Hepatocyte (in vitro differentiated cells): ENCODE measurements at places on chromosomes 3 and 15.

- DNase-seq = no peak
Measured at GRCh38 chr15:89187301-89187985, 33.9 kb downstream of the RLBP1 start.

DNA sequence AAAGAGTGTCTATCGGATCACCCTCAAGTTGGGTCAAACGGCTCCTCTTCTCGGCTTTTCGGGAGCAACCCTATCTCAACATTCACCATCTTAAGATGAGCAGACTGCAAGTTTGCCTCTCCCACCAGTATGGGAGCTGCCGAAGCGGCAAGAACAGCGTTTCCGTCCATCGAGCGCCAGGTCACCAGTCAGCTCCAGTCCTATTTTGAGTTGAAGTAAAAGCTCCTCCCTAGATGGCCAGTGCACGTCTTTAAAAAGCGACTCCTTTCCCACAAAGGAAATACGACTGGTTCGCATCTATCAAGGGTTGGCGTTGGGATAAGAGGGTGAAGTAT, 369 bp upstream of the U2SURP start:
- no peak for DNase-seq

DNA sequence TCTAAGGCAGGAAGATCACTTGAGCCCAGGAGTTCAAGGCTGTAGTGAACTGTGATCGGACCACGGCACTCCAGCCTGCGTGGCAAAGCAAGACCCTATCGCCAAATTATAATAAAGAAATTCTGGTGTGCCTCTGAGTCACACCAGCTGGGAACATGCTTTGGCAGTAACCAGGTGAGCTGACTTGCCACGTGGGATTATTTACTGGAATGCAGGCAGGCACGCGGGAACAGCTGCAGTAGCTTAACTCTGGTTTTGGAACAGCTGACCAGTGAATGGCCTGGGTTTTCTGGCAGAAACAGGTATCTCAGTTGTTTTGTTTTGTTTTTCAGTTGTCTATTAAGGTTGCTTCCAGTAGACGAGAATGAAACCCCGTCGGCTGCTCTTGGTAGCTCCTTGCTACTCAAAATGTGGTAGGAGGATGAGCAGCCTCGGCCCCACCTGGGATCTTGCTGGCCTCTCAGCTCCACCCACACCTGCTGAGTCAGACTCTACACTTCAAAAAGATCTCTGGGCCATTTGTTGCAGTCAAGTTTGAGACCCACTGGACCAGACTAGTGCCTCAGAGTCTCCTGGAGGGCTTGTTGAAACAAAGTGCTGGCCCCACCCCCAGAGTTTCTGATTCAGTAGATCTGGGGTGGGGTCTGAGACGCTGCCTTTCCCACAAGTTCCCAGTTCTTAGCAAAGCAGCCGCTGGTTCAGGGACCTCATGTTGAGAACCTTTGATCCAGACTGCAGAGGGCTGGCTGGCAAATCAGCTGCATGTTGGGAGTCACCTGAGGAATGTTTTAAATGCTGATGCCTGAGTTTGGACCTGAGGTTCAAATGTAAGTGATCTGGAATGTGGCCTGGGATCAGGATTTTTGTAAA, 26.6 kb downstream of the IDH2 start:
- peak; percentile 66 for DNase-seq

DNA sequence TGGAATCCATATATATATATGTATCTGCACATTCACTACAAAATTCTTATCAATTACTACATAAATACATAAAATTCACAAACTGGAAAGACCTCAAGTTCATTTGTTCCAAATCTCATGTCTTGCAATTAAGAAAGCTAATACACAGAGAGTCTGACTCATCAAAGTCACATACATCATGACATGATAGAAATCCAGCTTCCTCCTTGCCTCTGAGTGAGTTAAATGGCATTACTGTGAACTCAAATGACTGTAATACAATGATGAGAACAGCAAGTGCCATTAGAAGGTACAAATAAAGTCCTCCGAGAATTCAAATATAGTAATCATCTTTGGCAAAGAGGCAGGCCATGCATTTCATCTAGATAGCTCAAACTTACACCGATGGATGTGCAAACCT, 55.1 kb upstream of the AGTR1 start:
- DNase-seq = no peak

DNA sequence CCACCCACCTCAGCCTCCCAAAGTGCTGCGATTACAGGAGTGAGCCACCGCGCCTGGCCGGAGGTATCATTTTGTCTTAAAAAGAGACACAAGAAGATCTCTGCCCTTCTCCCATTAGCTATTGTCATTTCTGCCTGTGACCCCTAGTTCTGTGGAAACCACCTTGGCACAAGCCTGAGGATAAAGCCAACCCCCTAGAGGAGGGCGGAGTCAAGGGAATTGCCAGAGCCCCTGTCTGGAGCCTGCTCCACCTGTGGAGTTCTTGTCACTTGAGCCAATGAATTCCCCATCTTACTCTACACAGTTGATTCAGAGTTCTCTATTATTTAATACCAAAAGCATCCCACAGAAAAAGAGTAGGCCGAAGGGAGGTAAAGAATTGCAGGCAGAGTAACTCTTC, 34.9 kb upstream of the KLHL6 start:
- DNase-seq = no peak

- DNase-seq = no peak
Measured at GRCh38 chr15:101452572-101452971, 36.9 kb downstream of the PCSK6 start.

GRCh38 chr3:108090049-108090700, 656 bp downstream of the CD47 start:
- DNase-seq = peak; percentile 28

GRCh38 chr3:21062831-21063294, 688.1 kb downstream of the ZNF385D start:
- DNase-seq = no peak

GRCh38 chr3:119550192-119550910, 9.1 kb downstream of the CD80 start:
- DNase-seq = no peak

DNA sequence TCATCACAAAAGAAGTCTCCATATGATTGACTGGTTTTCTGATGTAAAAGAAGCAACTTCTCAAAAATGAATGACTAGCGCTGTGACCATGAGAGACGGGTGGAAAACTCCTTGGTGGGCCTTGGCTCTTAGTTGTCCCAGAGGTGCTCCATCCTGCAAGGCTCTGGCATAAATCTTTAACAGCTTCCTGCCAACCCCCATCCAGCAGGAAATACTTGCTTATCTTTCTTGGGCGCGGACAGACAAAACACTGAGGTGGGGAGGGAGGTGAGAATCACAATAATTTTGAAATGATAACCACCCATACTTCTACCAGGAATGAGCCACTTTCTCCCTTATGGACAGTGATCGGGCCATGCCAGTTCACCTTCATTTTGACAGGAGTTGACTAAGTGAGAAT, 128.6 kb downstream of the STT3B start:
- no peak for DNase-seq

DNA sequence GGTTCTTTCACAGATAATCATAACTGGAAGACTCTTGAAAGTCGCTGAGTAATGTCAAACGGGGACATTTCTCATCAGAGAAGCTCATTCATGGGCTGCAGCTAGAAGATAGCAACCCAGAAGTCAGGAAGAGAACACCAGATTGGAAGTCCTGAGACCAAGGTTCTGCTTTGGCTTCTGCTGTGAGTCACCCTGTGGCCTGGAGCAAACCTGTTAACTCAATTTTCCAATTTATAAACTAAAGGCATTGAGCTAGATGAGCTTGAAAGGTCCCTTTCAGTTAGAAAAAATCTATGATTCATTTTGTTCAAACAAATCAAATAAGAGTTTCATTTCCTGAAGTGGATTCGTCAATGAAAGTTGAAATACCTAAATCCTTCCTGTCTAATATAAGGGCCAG, 402.2 kb downstream of the EPHB1 start:
- no peak for DNase-seq

GRCh38 chr3:126816986-126817777, 113.1 kb downstream of the CHCHD6 start:
- DNase-seq = peak; percentile 34

DNA sequence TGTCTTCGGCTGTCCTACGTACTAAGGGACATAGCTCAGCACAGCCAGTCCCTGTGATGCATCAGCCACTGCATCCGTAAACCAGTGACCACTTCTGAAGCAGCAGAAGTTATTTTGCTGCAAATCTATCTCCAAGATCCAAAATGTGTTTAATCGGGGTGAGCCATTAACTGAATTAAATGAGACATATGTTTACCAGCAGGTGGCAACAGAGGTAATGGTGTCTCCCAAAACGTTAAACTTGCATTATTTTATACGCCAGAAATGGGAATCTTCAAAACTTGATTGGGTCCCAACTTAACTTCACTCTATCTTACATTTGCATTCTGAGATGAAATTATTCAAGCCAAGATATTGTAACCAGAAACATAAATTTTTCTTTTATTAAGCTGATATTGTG, 75.3 kb upstream of the BOC start:
- DNase-seq = peak; percentile 29

- DNase-seq = no peak
Measured at GRCh38 chr3:137998121-137999042, 11.6 kb upstream of the CLDN18 start.

DNA sequence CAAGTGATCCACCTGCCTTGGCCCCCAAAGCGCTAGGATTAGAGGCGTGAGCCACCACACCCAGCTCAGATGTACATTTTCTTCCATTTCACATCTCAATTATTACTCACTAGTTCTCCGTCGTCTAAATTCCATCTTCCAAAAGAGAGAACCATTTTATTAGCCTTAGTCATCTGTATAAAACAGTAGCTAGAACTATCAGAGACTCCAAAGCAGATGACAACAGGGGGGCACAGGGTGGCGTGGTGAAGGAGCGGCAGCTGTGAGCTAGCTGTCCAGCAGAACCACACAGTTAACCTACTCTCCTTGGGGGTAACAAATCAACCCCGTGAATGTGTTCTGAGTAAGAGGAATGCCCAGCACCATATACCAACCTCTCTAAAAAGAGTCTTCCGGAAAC, 7.1 kb downstream of the SLC25A20 start:
- no peak for DNase-seq

DNA sequence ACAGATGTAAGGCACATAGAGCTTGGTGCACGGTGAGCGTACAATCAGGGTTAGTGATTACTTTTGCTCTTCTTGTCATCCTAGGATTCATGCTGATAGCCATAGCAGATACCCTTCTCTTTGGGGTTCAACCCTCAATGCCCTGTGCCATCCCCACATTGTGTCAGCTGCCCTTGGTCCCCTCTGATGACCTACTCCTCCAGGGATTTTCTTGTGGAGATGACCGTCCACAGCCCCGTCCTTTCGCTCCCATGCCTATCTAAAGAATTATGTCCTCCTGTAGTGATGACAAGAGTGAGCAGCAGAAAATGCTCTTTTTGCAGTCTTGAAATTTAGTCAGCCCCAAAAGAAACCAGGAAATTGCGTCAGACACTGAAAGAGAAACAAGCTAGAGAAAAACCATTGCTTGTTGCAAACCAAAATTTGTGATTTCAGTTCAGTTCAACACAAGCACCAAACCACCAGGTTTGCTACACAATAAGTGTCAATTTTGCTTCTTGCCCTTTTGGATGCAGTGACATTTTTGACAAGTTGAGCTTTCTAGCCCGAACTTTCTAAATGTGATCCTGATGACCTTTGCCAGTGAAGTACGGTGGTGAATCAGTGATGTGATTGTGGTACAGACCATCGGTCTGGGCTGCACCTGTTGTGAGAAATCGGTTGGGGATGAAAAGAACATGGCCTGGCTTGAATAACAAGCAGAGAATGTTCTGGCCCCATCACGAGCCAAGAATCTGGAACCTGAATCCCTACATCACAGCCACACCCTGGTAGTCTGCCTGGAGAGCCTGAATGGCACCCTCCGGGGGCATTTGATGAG, 41.3 kb downstream of the CMTM7 start:
- DNase-seq = no peak

DNA sequence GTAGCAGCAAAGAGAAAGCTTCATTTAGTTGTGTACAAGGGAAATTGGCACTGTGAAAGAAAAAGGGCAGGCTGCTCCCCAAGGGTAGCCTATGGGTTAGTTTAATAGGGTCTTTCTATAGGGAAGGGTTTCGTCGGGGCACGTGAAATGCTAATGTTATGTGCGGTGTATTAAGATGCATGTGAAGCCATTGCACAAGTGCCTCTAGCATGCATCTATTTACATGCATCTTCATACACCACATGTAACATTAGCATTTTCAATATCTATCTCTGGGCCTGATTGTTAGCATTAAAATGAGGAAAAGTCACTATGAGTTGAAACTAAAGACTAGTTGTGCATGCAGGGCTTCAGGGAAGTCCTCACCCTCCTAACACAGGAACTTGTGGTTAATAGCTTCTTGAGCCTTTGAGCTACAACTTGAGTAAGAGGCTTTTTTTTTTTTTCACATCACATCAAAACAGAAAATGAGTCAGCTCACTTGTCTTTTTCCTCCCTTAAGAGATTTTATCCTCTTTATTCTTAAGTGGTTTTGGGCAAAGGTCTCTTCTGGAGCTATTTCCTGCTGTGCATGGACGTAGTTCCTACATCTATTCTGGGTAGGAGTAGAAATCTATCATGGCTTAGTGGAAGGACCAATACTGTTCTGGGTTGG, 613.4 kb downstream of the ZPLD1 start:
- DNase-seq = no peak

DNA sequence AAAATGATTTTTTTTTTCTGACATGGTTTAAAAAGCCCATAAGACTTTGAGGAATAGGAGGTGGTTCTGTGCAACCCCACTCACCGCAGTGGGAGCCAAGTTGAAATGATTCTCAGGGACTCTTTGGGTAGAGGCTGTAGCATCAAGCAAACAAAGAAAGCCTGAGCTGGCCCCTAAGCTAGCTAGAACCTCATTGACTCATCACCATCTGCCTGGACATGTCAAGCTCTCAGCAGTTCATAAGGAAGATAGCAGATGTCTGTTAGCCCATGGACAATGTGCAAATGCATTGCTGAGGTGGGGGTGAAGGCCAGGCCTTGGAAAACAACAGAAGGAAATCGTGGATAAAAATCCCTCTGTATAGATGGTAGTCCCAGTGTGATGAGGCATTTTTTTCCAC, 234.8 kb downstream of the NR2F2 start:
- no peak for DNase-seq

GRCh38 chr3:64599651-64600050, 88.1 kb downstream of the ADAMTS9 start:
- no peak for DNase-seq

DNA sequence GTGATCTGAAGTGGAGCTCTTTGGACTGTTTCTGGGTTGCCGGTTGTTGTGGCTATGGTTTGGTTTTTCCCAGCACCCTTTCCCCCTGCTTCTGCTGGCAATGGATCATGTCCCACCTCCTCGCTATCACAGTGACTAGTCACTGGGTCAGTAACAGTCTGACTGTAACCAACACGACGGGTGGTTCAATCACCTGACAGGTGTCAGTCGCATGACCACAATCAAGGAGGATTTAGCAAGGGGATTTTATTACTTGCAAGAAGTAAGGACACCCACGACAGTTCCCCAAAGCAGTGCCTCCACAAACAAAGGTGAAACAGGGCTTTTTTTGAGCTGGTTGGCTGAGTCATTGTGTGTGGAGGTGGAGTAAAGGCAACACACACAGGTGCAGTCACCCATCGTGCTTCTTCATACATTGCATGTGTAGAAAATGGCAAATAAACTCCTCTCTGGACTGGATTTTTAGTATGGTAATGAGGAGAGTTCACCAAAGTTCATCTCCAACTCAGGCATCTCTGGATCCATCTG, 58.8 kb upstream of the FAM3D start:
- DNase-seq = peak; percentile 33
